ENCODE measurements at places on chromosomes 2 and 18. TPM values are rescaled to one million over a fixed set of nuclear protein-coding genes. Genes with fewer than 3 reads are reported as not detected.

DNA sequence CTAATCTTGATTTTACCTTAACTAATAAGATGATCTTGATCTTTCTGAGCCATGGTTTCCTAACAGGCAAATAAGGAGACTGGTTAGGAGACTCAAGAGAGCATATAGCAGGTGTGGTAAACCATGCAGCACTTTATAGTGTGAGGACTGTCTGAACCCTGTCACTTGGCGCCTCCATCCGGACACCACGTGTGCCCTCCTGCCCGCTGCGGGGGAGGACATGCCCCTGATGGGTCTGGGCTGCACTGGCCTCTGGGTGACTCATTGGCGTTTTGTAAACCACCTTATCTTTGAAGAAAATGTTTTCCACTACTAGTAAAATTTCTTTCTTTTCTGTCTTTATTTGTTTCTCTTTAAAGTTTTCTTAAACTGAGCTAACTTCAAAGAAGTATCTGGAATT is 131.1 kb downstream of the FMNL2 start:
- DNase-seq: no peak

DNA sequence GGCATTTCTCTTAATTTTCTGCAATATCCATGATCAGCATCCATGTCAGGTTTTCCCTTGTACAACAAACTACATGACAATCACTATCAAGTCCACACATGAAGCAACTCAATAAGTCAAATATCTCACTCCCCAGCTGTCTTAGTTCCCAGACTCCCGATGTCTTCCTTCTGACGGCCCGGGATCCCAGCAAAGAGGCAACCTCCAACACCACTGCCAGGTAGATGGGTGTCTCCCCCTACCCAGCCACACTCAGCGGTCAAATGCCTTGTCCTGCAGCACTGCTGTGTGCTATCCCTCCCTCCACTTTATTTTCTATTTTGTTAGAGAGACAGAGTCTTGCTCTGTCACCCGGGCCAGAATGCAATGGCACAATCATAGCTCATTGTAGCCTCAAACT is 23.3 kb downstream of the TRABD2A start:
- no peak for DNase-seq

- DNase-seq: no peak
Observed at GRCh38 chr18:30920351-30920750, 122.2 kb downstream of the DSC3 start.

DNA sequence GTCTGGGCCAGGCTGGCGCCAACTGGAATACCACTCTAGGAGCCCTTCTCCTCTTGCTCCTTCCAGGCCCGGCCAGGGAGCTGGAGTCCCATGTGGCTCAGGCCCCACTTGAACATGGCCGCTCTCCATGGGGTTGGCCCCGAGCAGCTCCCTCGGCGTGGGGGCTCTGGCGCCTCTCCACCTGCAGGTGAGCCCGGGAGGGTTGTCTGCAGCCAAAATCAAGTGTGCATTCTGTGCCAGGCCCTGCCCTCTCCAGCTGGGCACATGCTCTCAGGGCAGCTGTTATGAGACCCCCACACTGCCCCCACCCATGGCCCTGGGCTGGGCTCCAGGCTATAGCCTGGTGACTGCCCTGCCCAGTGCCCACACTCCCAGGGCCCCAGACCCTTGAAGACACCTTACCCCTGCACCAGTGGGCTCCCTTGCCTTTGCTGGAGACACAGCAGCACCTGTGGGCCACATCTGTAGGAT is 45.8 kb upstream of the HS6ST1 start:
- peak; percentile 44 for DNase-seq

DNA sequence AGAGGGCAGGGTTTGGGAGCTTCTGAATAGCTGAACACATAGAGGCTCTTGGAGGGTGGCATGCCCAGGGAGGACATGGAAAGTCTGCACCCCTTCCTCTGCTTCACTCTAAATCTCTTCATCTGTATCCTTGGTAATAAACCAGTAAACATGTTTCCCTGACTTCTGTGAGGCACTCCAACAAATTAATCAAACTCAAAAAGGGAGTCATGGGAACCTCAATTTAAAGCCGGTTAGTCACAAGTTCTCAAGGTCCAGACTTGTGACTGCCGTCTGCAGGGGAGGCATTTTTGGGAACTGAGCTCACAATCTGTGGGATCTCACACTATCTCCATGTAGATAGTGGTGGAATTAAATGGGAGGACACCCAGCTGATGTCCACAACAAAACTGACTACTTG is 33.1 kb upstream of the STON1 start:
- no peak for DNase-seq

DNA sequence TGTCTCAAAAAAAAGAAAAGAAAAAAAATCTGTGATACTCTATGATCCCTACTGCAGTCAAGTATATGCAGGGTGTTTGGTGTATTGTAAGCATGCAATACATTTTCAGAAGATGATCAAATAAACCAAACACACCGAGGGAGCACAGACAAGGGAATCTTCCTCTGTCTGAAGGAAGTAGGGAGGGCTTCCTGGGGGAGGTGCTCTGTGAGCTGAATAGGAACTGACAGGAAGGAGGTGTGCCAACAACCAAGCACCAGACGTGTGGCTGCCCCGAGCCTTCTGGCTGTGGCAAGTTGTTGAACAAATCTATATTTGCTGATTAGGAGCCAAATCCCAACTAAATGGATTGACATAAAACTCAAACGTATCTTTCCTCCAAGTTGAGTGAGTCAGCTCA is 14.6 kb downstream of the THNSL2 start:
- no peak for DNase-seq

DNA sequence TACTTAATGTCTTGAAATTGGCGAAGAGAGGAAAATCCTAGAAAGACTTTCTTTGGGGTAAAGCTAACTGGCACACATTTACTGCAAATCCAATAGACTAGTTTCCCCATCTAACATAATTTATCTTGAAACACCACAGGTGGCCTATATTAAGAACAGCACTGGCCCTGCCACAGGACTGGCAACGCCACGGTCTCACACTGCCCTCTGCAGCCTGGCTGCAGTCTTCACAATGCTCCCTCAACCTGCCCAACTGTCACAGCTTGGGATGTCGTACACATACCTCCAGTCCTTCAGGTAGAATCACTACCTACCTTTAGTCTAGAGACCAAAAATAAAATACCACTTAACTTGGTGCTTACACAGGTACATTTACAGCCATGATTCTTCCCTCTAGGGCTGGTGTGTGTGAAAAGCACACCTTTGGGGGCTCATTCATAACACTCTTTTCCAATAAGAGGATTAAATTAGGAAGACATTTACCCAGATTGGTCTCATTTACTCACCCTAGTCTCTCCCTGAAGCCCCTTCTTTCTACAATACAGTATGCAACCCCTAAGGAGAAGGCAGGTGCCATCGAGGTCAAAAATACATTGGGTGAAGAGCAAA is 222.2 kb downstream of the C1D start:
- peak; percentile 39 for DNase-seq

DNA sequence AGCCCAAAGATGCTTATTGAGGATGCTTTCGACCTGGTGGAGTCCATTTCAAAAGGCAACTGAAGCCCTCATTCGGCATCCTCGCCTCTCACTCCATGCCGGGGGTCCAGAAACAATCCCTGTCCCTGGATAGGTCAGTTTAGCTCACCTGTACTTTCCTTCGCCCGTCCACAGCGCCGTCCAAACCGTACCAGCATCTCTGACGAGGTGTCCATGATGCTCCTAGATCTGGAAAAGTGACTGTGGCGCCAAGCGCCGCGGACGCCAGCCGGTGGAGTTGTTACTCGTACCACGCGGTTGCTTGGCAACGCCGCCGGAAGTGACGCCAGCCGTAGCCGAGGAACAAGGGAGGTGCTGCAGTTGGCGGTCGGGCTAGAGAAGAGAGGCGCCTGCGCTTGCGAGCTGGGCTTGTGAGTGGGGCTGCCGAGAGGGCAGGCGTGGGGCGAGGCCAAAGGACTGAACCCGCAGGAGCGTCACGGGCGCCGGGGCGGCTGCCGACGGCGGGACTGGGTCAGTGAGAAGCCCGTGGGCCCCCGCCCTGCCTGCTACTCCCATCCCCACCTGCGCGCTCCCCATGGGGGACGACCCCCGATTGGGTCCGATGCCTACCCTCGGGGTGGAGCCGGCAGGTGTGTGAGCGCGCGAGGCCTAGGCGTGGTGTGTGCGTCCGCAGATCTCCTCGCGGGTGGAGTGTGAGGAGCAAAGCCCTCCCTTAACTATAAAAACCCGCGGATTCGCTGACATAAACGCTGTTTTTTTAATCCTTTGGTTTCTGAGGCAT is at the start of the genes CFAP210 and PHOSPHO2:
CFAP210 (minus strand) TSS at position 293 of the 781 bp plus-strand sequence; CDS start at position 215, 78 bp downstream.
PHOSPHO2 (plus strand) TSS at position 357 of the 781 bp plus-strand sequence. CDS start 6,503 bp downstream, outside the sequence.
- DNase-seq: peak; percentile 70

DNA sequence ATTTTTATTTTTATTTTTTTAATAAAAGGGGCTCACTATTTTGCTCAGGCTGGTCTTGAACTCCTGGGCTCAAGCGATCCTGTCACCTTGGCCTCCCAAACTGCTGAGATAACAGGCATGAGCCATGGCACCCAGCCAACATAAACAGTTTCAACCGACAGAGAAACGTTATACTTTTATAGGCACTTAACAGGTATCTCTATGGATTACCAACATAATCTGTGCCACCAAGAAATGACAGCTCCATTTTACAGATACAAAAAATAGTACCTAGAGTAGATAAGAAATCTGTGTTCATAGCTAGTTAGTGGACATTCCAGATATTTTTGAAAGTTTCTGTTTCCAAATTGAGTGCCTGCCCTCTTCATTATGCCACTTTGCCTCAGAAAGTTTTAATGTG is 1316.7 kb downstream of the LRP1B start:
- no peak for DNase-seq

DNA sequence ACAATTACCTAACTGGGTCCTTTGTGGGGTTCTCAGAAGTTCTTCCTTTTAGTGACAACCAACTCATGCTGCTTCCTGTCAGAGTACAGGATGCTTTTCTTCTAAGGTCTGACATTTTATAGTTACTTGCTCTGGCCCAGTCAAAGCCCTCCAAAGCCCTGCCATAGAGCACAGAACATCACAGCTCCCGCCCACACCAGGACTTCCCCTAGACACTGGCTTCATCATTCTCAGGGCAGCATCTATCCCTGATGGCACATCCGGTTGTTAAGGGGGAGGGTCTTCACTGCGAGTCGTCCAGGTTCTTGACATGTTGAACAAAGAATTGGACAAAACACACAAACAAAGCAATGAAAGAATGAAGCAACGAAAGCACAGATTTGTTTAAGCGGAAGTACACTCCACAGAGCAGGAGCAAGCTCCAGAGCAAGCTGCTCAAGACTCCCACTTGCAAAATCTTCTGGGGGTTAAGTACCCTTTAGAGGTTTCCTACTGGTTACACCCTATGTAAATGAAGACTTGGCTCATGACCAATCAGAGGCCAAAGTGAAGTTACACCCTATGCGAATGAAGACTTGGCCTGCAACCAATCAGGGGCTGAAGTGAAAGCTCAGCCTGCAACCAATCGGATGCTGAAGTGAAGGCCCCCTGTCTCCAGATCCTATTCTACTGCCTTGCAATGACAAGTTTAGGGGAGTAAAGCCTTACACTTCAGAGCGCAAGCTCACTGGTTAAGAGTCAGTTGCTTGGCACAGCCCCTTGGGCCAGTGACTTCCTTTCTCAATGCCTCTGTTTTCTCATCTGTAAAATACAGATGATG is 79.0 kb downstream of the HDAC4 start:
- DNase-seq: peak; percentile 37

DNA sequence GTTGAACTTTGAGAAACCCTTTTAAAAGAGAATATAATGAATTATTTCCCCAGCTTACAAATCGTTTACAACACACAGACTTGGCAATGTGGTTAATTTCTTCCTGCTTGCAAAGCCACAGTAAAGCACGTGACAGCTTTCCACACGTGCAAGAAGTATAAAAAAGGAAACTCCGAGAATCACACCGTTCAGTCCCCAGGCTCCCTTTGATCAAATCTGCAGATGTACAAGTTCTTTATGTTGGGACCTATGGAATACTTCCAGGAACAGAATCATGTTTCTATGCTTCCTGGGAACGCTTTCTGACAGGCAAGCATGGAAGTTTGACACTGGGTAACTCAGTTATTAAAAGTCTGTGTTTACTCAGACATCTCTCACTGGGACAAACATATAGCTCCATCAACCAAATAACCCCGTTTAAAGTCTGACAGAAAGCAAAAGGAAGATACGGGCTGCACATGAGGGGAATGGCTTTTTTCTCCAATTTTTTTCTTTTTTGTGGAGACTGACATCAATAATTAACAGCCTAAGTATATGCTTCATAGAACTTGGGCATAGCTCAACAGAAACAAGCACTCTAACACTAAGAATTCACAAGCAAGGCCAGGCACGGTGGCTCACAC is 134.8 kb downstream of the EIPR1 start:
- no peak for DNase-seq

DNA sequence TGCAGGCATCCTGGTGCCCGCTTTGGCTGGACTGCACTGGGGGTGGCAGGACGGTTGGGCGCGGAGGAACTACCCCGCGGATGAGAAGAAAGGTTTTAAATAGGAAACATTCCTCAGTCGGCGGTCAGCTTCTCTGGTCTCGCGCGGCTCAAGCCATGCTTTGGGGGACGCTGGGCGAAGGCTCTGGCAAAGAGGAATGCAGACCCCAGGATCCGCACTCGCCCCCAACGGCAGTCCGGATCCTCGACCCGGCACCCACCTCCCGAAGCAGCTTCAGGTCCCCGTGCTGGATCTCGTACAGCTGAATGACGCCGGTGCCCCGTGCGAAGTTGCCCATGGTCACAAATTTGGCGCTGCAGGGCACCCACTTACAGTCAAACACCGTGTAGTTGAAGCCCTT is 686 bp upstream of the PNO1 start:
- no peak for DNase-seq

- DNase-seq: no peak
Observed at GRCh38 chr18:79944746-79945117, 6.7 kb downstream of the SLC66A2 start.

- no peak for DNase-seq
Observed at GRCh38 chr2:38301340-38301968, 75.6 kb downstream of the ATL2 start.

DNA sequence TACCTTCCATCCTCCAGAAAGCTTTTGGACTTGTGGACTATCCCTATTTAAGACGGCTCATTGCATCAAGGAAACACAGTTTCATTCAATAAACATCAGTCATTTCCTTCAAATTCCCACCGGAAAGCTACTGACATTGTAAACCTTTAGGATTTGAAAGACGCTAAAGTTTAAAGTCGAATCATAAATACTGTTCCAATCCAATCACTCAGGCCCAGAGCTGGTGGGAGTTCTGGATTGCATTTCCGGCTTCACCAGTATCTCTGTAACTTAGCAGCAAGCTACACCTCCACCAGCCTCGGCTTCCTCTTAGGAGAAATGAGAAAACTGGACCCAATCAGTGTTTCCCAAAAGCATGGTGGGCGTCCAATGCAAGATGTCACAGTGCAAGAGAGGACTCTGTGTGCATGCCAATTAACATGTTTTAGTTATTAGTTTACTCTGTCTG is 1.6 kb downstream of the WDFY1 start:
- DNase-seq: no peak

GPAT2 gene
- 0.63 TPM for total RNA-seq

FSHR gene
- not detected for total RNA-seq

TRIM43 gene
- total RNA-seq: not detected

MYO5B gene
- 6.9 TPM for total RNA-seq

SLC19A3 gene
- total RNA-seq: 5.9 TPM

CXCR1 gene
- not detected for total RNA-seq

DLGAP1 gene
- 15.1 TPM for total RNA-seq

EFHD1 gene
- total RNA-seq: 1.5 TPM

CKAP2L gene
- 20.7 TPM for total RNA-seq

POTEI gene
- total RNA-seq: 0.20 TPM

HOXD9 gene
- total RNA-seq: not detected
